ENCODE measurements at places on chromosomes 2 and 18.

DNA sequence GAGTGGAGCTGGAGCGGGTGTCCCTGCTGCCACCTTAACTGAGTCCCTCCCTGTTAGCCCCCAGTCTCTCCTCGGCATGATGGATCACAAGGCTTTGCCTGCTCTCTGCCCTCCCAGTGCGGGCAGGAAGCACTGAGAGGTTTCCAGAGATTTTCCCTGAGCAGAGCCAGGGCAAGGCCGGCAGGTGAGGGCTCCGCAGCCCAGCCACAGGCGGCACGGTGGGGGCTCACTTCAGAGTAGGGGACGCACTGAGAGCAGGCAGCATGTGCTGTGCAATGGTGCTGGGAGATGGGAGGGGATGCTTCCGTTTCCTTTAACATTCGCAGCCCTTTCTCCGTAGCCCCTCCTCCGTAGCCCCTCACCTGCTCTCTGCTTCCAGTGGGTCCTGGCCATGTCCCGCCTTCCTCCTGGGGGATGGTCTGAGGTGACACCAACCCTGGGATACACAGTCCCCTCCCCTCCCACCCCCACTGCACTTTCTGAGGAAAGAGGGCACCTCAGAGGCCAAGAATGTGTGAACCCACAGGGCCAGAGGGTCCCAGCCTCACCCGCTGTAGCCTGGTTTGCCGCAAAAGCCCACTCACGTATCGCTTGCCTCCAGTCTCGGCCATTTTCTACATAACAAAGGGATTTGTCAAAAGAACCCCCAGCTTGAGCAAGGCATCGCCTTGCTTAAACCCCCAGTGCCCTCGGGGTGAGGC, 10.7 kb downstream of the KCNF1 start:
- DNase-seq, result no peak

DNA sequence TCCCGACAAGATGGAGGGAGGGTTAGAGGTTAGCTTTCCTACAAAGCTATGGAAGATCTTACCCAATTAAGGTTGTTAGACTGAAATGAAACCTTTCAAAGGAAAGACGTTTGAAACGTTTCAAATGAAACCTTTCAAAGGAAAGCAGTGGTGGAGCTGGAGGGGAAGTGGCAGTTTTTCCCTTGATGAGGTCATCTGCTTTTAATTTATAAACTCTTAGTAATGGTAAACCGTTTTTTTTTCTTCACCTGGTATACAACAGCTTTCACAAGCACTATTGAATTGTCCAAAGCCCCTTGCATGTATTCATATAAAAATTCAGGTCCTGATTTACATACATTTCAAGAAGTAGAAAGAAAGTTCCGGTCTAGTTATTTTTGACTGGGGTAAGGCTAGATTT, 7.4 kb downstream of the PMAIP1 start:
- no peak for DNase-seq

DNA sequence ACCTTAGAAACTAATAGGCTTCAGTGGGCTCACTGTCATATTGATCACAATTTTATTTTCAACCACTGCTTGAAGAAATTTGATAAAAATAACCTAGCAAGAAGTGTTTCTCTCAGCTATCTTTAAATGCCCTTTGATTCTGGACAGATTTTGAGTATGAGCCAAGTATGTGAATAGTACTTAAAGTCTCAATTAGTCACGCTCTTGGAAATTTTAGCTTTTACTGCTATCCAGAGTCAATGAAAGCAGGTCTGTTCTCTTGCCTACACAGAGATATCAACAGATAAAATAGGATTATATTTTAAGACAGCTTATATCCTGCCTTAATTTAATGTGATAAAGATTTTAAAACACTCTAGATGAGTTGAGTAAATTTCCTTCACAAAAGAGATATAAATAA, 337.3 kb downstream of the CBLN2 start:
- no peak for DNase-seq

GRCh38 chr2:120493231-120493630, 147.3 kb downstream of the INHBB start:
- DNase-seq, result no peak

GRCh38 chr2:233446606-233447305, 92.5 kb downstream of the DGKD start:
- no peak for DNase-seq

GRCh38 chr2:219998107-219998506, 370.7 kb downstream of the SLC4A3 start:
- DNase-seq, result no peak

DNA sequence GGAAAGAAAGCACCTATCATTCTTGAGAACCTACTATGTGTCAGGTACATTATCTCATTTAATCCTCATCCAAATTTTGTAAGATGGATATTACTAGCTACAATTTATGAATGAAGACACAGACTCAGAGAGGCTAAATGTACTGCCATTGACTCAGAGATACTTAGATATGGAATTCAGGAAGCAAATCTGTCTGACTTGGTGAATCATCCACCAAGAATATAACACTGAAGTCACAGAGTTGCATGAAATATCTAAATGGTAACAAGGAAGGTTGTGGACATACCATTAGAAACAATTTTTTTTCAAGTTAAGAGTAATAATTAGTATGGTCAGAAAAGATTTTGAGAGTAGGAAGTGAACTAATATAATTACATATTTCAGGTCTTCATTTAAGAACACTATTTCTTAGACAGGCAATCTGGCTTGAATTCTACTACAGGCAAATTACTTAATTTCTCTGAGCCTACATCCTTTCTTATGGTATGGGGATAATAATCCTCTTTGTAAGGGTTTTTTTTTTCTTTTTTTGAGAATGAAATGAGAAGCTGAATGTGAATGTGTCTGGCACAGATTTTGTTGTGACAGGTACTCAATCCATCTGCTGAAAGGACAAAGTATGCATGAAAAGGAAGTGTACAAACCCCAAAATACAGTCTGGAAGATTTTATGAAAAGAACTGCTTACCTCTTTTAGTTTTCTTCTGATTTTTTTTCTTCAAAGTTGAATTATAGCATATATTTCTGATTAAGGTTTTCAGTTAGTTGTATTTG, 14.8 kb upstream of the C2orf66 start:
- DNase-seq, result no peak

- no peak for DNase-seq
Observed at GRCh38 chr2:236159778-236160170, 8.4 kb downstream of the GBX2 start.

DNA sequence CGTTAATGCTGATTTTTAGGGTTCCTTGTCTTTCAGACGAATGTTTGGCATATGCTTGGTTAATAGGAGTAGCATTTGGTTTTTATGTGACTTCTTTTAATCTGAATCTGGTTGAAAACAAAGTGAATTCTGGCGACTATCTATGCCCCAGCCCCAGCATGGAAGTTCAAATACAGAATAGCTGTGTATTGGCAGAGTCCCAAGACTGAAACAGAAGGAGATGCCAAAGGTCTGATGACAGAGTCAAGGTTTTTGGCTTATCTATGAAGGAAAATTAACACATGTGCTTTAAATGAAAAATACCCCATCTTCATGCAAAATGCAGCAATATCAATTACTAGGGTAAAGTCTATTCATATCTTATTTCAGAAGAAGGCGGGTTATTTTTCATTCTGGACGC, 734.8 kb upstream of the NXPH2 start:
- no peak for DNase-seq

- DNase-seq, result no peak
Observed at GRCh38 chr2:36584148-36584794, 13.7 kb downstream of the FEZ2 start.

- DNase-seq, result no peak
Observed at GRCh38 chr2:18536100-18536499, 24.4 kb downstream of the RDH14 start.

- DNase-seq, result no peak
Observed at GRCh38 chr2:240685771-240686371, 3.2 kb upstream of the AQP12B start.

GRCh38 chr2:37707393-37707792, 36.0 kb upstream of the CDC42EP3 start:
- DNase-seq, result no peak

DNA sequence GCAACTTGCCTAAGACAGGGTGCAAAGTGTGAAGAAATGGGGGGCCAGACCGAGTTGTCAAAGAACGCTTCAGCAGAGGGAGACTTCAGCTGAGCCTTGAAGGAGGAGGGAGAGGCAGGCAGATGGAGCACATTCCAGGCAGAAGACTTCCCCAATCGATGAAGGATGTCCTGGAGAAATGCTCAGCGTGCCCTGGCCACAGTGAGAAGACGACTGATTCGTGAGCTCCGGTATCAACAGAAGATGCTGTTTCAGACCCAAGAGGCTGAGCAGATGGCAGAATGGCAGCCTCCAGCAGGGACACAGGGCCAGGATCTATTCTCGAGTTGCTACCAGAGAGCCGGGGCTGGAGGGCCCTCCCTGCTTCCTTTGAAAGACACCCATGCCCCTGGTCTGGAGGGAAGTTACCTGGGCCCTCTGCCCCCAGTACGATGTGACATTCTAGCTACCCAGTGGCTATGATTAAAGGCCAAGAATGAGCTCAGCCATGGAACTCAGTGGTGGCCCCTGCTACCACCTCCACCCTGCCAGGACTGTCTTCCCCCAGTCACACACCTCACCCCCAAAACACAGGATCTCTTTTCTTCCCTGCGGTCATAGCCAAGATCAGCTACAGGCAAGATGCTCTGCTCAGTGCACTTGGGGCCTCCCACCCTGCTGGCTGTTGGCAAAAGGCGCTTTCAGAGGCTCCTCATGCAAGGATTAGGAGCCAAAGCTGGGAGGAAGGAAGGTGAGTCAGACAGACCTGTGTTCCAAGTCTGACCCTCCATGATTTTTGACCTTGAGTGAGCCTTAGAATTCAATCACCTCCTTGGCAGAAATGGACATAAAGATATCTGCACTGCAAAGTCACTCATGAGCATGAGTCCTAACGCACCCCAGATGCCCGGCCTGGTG, 84.3 kb downstream of the TFCP2L1 start:
- DNase-seq, result no peak

- no peak for DNase-seq
Observed at GRCh38 chr2:3986530-3987258, 283.3 kb downstream of the DCDC2C start.

DNA sequence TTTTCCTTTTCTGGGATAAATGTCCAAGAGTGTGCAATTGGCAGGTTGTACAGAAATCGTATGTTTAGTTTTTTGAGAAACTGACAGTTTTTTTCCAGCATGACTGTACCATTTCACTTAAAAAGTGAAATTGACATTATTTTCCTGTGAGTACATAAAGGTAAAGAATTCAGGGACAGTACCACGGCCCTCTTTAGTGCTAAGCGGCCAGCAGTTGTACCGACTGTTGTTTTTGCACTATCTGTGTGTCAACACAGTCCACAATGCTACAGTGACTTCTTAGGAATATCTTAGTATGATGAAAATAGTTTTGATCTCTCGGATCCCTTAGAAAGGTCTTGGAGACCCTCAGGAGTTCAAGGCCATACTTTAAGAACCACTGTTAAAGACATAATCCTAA, 2.6 kb downstream of the LIMS1 start:
- DNase-seq, result no peak

DNA sequence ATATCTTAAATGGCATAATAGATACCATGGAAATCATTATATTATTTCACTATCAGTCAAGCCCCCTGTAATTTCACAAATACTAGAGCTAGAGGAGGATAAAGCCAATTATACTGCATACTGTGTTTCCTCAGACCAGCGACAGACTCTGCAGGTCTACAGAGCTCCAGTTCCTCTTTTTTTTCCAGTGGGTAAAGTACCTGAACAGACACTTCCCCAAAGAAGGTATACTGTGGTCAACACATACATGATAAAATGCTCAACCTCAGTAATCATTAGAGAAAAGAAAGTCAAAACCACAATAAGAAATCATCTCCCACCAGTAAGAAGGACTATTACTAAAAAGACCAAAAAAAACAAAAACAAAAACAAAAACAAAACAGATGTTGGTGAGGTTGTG, 44.6 kb downstream of the SCN7A start:
- no peak for DNase-seq

- no peak for DNase-seq
Observed at GRCh38 chr2:48971801-48972200, 182.5 kb downstream of the FSHR start.

- no peak for DNase-seq
Observed at GRCh38 chr2:84884449-84884848, 3.6 kb upstream of the TRABD2A start.

GRCh38 chr2:26847655-26848335, at the start of gene DPYSL5:
DPYSL5 (plus strand) TSS chr2:26848132; CDS start chr2:26898500, 50,368 bp downstream.
- no peak for DNase-seq

- no peak for DNase-seq
Observed at GRCh38 chr18:64618390-64618789, 469.5 kb upstream of the LINC00305 start.

DNA sequence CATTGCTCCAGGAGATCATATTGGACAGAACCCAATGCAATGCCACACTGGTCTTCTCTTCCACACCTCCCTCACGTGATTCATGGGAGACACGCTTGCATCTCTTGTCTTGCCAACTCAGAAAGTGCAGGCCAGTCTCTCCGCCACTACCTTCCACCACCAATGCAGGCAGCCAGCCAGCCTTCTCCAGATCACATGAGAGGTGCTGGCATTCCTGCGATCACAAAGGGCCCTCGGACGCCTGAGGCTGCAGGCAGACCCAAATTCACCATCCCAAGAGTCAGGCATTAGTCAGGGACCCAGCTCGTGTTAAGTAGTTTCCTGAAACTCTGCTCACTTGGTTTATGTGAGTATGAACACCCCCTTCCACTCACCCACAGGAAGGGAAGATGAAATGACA, 437.0 kb upstream of the ETAA1 start:
- no peak for DNase-seq

GRCh38 chr2:10135296-10136089, 13.0 kb downstream of the RRM2 start:
- no peak for DNase-seq

GRCh38 chr2:203052539-203052938, 37.9 kb downstream of the NBEAL1 start:
- no peak for DNase-seq

DNA sequence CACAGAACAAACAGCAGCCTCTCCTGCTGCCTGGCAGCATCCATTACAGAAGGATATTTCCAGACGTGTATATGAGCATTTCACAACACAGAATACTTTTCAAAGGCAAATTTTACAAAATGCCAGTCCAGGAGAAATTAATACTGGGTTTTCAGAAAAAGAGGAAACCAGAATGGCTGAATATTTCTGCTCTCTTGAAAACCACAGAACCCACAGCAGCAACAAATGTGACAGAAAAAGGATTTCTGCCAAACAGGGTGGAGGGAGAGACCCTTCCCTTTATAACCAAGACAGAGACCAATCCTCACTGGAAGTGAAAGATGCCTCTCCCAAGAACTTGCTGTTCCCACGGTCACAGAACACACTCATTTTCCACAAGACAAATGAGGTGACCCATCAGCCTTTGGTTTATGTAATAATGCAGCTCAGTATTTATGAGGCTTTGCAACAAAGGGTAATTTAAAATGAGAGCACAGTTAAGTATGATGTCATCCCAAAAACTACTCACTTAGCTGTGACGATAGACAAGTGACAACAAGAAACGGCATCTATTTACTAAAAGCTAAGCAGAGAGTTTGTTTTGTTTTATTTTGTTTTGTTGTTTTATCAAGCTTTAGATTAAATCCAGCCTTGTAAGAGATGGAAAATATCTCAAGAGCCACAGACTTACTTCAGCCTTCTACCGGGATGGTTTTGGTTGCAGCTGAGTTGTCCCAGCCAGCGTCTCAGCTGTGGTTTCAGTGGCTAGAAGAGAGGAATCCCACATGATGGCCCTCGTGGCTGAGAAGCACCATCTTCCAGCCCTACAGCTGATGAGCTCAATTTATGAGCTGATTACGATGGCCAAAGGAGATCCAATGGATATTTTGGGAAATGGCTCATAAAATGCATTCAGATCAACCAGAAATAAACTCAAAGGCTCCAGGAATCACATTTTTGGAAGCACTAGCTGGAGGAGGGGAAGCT, 249.3 kb upstream of the AGAP1 start:
- DNase-seq, result no peak
